ENCODE measurements at places on chromosomes 5 and 9.
A peak's percentile ranks its signal among the peaks of the same experiment; 100 is the strongest.

DNA sequence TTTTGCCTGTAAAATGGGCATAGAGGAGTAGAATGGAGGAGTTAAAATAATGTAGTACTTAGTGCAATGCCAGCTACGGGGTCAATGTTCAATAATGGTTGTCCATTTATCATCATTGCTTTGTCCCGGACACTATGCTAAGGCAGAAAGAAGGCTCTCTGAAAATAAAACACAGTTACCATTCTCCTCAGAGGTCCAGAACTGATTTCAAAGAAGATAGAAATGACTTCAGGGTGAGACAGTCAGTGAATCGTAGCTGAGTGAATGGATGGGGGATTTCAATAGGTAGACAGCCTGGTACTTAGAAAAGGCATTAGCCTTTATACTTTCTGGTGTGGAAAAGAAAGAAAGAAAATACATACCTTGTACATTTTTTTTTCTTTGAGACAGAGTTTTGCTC is 1.2 kb upstream of the AK3 start:
- DNase-seq: no peak

GRCh38 chr5:42064821-42065220 is 139.7 kb downstream of the FBXO4 start:
- peak; percentile 16 for DNase-seq

DNA sequence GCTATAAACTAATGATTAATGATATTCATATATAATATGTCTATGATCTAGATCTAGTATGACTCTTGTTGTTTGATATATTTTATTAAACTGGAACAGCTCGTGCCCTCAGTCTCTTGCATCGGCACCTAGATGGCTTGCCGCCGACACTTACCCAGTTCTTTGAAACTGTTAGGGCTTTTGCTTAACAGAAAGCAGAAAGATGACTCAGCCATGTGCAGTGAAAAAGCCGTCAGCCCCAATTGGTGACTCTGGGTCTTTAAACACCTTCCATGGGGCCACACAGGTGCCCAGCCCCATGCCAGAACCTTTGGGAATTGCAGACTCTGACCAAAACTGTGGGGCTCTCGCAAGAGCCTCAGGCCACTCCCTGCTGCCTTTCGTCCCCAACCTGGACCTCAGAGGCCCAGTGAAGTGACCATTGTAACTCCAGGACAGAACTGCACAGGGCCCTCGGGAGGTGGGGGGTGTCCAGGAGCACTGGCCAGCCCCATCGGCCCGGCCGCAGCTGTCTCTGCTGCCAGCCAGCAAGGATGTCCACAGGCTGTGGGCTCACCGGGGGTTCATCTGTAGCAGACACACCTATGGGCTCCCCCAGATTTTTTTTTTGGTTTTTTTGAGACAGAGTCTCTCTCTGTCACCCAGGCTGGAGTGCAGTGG is 7.8 kb downstream of the LCN10 start:
- no peak for DNase-seq

DNA sequence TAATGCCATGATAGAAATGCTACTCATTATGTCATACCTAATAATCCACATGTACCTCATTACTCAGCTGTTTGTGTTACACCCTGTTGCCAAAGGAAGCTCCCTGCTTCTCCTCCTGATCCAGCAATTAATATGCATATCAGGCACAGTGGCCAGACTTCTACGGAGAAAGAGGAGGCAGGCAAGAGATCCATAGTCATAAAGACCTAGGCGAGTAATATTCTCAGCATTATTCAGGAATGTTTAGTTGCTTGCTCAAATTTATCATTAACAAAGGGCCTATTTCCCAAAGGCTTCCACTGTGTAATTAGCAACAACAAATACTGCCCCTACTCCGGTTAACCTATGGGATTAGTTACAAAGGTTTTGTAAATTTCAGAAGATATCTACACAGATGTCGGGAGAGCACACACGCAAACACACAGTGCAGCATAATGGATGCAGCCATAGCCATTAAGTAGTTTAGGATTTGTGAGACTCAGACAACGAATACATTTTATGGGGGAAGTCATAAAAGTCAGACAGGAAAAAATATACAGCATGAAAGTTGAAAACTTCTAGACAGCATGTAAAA is 192.6 kb downstream of the EFNA5 start:
- no peak for DNase-seq

Measured in MCF 10A (cell line).